Naive thymus-derived CD8-positive, alpha-beta T cell (primary cell): ENCODE measurements at places on chromosomes 6 and 20. TPM values are rescaled to one million over a fixed set of nuclear protein-coding genes. Genes with fewer than 3 reads are reported as not detected.

DNA sequence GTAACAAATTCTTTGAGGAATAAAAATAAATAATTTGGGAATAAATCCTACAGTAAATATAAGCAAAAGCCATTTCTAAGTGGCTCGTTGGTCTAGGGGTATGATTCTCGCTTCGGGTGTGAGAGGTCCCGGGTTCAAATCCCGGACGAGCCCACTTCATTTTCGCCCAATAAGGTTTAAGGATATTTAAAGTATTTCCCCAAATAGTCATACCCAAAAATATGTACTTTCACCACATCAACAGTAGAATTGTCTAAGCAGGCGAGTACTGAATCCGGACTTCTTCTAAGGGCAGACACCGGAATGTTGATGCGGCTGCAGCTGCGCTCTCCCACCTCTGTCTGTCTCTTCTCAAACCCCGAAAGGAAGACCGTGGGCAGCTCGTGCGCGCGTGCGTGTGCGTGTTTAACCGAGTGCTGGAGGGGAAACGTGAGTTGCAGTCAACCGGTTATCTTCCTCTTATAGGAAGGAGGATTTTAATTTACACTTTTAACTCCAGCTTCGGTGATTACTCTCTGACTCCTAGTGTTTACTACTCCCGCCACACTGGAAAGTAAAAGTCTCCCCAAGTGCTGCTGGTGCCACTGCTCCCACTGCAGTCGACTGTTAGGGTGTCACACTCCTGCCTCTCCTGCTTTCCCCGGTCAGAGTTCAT lies 155.7 kb upstream of the PRSS16 start:
- H3K36me3 ChIP-seq: peaks cover 5% of the 10 kb centered on the region
- H3K4me1 ChIP-seq: peaks cover 10% of the 10 kb centered on the region
- H3K4me3 ChIP-seq: peak overlapping the region; percentile 75

DNA sequence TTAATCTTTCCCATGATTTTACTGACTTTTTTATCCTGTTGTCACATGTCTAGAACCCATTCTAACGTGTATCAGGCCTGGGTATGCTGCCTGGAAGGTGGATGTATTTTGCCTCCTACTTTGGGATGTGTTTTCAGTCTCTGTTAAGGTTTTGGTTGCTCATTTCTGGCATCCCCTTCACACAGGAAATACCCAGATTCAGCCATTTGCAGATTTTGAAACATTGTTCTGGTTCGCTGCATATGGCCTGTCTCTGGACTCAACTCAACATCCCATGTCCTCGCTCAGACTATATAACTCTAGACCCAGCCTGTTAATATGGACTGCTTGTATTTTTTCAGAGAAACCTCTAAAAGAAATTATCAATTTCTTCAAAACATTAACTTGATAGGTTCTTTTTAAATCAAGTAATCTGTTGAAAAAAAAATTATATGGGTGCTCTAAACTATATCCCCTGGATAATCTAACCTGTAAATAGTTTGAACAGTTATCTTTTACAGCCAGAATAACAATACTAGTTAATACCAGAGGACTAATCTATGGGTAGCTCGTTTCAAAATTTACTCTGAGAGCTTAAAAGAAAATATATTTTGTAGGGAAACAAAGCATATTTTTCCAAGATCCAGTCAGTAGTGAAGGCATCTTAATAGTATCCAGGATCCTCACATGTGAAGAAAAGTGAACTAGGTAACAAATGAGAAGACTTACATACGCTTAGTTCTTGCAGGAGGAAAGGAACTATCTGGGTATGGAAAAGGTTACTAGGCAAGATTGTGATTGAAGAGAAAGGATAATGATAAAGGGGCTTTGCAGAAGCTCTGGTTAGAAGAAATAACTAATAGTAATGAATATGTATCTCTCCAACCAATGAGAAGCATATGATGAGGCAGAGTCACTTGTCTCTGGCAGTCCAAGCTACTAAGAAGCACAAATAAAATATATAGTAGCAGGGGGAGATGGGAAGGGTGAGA lies 23.4 kb upstream of the HLA-DQB1 start:
- no peak overlapping the region for H3K4me3 ChIP-seq
- H3K4me1 ChIP-seq: peaks cover 47% of the 10 kb centered on the region
- DNase-seq: no peak
- H3K36me3 ChIP-seq: no peaks in the 10 kb centered on the region

DNA sequence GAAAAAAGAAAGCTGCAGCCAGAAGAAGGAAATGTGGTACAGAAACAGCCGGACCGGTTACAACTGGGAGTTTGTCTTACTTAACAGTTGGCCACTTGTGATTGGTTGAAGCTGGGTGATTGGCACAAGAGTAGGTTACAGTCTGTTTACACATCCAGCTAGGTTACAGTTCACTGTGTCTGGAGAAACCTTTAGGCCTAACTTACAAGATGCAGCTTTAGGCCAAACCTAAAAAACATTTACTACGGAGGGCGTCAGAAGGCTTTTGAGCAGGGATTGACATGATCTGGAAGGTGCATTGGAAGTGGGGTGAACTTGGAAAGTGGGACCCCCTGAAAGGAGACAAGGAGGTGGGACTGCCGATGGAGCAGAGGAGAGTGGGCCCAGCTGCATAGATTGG lies 122.3 kb downstream of the BANF2 start:
- no peaks in the 10 kb centered on the region for H3K27me3 ChIP-seq
- no peak overlapping the region for H3K4me3 ChIP-seq
- no peak for DNase-seq
- no peak overlapping the region for H3K27ac ChIP-seq
- H3K36me3 ChIP-seq: no peaks in the 10 kb centered on the region
- H3K4me1 ChIP-seq: no peaks in the 10 kb centered on the region

- peaks cover 9% of the 10 kb centered on the region for H3K27me3 ChIP-seq
- H3K4me3 ChIP-seq: no peak overlapping the region
Measured at GRCh38 chr20:18224968-18225568, 63.3 kb upstream of the ZNF133 start.

Gene TPD52L1
- polyA plus RNA-seq: not detected
